EH (cell line): ENCODE measurements at places on chromosomes 1 and 21.

GRCh38 chr1:91591175-91591974 is 90.7 kb downstream of the CDC7 start:
- DNase-seq = no peak

- DNase-seq = peak; percentile 48
Measured at GRCh38 chr1:65792669-65793358, at the start of gene PDE4B. Gene PDE4B (plus strand): TSS chr1:65792895.

GRCh38 chr21:45992301-45993209 is 11.0 kb downstream of the COL6A1 start:
- no peak for DNase-seq

- DNase-seq = peak; percentile 17
Measured at GRCh38 chr1:174911606-174912005, 88.1 kb upstream of the CACYBP start.

DNA sequence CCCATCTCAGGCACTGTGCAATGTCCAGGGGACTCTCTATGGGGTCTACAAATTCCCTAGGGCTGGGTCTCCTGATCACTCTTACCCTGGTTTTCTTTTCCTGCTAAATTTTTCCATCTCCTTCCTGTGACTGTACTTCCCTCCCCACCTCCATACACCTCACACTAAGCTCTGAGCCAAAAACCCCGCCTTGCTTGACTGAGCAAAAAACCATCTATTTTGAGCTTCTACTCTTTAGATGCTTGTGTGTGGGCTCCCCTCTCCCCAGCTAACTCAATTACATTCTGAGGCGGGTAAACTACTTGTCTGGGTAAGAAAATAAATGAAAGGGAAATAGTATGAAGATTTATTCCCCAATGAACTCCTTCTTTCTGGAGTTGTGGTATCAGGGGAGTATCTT is 187.9 kb downstream of the PTPRU start:
- DNase-seq = no peak

- no peak for DNase-seq
Measured at GRCh38 chr1:39045231-39045630, 19.1 kb downstream of the NDUFS5 start.
